Activated CD4-positive, alpha-beta memory T cell treated with anti-CD3 and anti-CD28 coated beads, Interleukin-2, amount 10 ng/mL, durations not matched to agents 7 days and 5 days (primary cell): ENCODE measurements at places on chromosomes 16 and 17. TPM values are rescaled to one million over a fixed set of nuclear protein-coding genes. Genes with fewer than 3 reads are reported as not detected.

MYH13 gene
- not detected for total RNA-seq

PMFBP1 gene
- total RNA-seq = 1.5 TPM

CBFB gene
- 236 TPM for total RNA-seq

PIRT gene
- total RNA-seq = not detected

COX6A2 gene
- total RNA-seq = not detected

EIF1 gene
- 950 TPM for total RNA-seq

HSF4 gene
- total RNA-seq = 107 TPM

EMP2 gene
- not detected for total RNA-seq

RAB34 gene
- 6.5 TPM for total RNA-seq

UNC45B gene
- total RNA-seq = 0.25 TPM

PYDC1 gene
- not detected for total RNA-seq

KCTD19 gene
- 0.48 TPM for total RNA-seq

TMUB2 gene
- total RNA-seq = 42.2 TPM

FADS6 gene
- not detected for total RNA-seq
